ENCODE measurements at places on chromosomes 1 and 21. TPM values are rescaled to one million over a fixed set of nuclear protein-coding genes. Genes with fewer than 3 reads are reported as not detected.
A peak's percentile ranks its signal among the peaks of the same experiment; 100 is the strongest.

DNA sequence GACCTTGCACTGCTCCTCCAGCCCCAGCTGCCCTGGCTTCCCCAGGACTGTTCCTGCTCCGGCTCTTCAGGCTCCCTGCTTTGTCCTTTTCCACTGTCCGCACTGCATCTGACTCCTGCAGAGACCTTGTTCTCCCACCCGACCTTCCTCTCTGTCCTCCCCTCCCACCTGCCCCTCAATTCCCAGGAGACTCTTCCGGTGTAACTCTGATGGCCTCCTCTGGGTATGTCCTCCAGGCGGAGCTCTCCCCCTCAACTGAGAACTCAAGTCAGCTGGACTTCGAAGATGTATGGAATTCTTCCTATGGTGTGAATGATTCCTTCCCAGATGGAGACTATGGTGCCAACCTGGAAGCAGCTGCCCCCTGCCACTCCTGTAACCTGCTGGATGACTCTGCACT, 550 bp downstream of the ACKR1 start:
- no peak for DNase-seq

DNA sequence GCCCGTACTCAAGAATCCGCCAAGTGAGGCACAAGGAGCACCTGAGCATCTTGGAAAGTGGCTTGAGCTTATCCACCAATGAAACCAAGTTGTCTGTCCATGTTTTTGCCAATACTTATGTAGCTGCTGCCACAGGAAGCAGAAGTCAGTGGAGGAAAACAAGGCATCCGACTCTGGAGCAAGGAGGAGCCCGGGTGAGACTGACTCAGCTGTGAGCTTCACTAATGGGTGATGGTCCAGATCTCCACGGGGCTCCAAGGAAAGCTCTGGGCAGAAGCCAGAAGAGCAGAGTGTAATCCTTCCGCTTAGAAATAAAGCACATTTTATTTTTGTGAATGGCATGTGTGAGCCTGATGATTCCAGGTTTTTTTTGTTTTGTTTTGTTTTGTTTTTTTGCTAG, 12.3 kb upstream of the SSR2 start:
- no peak for DNase-seq

GRCh38 chr1:105632342-105633196, 1423.9 kb upstream of the PRMT6 start:
- DNase-seq, result no peak

- DNase-seq, result no peak
Observed at GRCh38 chr21:44357064-44357837, 3.8 kb downstream of the TRPM2 start.

DNA sequence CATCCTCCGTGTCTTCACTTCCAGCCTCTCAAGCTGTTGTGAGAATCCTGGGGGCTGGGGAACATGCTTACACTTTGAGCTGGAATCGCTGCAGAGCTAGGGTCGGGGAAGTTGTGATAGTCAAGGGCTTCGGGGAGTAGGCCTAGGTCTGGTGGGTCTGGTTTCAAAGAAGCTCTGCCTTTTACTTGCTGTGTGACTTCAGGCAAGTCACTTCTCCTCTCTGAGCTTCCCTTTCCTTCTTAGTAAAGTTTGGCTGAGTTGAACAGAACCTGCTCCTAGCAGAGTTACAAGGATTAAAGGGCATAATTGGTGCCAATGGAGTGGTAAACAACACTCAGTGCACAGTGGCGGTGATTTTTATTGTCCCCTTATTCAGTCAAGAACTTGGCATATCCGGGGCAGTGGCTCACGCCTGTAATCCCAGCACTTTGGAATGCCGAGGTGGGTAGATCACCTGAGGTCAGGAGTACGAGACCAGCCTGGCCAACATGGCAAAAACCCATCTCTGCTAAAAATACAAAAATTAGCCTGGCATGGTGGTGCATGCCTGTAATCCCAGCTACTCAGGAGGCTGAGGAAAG, 25.7 kb downstream of the ARHGEF19 start:
- DNase-seq, result no peak

DNA sequence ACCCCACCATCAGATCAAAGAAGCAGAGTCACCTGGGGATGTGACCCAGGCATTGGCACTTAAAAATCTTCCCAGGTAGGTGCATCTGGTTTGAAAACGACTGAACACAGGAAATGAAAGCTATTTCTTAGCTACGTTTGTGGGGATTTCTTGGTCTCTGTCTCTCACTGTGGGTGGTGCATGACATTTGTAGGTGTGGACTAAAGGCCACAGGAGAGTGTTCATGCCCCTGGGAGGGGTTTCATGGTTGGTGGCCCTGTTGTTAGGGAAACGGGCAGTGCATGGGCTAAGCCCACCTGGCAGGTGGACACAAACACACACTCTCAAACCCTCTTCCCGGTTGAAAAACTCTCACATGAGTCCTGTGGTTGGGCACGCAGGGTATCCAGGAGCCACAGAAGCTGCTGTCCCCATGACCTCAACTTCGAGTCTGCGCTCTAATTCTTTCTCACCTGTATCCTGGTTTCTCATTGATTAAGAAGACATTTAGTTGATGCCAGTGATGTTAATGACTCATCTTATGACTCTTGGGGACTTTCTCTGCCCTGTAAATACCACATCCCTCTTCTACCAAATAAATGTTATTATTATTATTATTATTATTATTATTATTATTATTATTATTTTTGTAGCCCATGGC, 119.4 kb downstream of the MRPS6 start:
- no peak for DNase-seq

GRCh38 chr1:220928320-220928719, 49.1 kb downstream of the HLX start:
- DNase-seq, result no peak

GRCh38 chr1:182235952-182236650, 155.5 kb downstream of the GLUL start:
- DNase-seq, result peak; percentile 49

- DNase-seq, result no peak
Observed at GRCh38 chr21:43370888-43371570, 55.9 kb downstream of the SIK1 start.

DNA sequence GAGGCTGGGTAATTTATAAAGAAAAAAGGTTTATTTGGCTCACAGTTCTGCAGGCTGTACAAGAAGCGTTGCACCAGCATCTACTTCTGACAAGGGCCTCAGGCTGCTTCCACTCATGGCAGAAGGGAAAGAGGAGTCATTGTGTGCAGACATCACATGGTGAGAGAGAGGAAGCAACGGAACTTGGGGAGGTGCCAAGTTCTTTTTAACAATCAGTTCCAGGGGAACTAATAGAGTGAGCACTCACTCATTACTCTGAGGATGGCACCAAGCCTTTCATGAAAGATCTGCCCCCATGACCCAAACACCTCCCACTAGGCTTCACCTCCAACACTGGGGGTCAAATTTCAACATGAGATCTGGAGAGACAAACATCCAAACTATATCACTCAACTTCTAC, 77.2 kb downstream of the DDAH1 start:
- no peak for DNase-seq

DNA sequence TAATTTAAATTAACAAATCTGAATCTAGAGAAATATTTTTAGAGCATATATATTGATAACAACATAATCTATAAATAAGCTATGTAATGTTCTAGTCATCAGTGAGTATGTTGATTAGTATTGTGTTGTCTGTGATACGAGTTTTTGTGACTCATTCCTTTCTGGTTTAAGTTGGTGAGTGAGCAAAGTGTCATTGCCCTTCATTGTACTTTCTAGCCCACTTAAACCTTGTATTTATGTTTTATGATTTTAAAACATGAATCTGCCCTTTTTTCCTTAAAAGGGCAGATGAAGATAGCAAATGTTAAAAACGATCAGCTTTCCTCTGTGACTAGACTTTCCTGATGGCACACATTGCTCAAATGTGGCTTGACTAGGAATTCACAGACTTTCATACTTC, 38.5 kb downstream of the MACO1 start:
- DNase-seq, result no peak

- no peak for DNase-seq
Observed at GRCh38 chr1:66930823-66931174, 6.0 kb downstream of the MIER1 start.

DNA sequence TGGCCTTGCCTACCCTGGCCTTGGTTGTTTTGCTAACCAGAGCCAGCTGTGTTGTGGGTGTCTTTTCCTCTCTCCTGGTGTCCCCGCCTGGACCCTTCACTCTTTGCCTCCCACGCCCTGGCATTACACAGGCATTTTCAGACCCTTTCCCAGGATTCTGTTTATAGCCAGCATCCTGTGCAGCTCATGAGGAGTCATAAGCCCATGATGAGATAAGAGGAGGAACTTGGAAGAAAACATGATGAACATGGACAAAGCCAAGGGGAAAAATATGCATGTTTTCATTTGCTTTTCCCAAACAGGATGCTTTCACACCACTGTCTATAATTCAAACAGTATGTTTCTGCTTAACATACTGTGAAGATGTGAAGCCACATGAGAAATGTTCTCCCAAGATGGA, 18.7 kb upstream of the WARS2 start:
- no peak for DNase-seq

DNA sequence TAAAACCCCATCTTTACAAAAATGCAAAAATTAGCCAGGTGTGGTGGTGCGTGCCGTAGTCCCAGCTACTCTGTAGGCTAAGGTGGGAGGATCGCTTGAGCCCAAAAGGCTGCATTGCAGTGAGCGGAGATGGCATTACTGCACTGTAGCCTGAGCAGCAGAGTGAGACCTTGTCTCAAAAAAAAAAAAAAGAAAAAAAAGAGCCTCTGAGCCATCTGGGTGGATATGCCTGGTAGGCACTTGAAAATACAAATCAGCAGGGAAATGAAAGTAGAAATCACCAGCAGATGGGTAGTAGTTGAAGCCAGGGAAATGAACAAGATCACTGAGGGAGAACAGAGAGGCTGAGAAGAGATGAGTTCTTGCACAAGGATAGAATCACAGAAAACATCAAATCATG, 131.0 kb upstream of the HMCN1 start:
- no peak for DNase-seq

DNA sequence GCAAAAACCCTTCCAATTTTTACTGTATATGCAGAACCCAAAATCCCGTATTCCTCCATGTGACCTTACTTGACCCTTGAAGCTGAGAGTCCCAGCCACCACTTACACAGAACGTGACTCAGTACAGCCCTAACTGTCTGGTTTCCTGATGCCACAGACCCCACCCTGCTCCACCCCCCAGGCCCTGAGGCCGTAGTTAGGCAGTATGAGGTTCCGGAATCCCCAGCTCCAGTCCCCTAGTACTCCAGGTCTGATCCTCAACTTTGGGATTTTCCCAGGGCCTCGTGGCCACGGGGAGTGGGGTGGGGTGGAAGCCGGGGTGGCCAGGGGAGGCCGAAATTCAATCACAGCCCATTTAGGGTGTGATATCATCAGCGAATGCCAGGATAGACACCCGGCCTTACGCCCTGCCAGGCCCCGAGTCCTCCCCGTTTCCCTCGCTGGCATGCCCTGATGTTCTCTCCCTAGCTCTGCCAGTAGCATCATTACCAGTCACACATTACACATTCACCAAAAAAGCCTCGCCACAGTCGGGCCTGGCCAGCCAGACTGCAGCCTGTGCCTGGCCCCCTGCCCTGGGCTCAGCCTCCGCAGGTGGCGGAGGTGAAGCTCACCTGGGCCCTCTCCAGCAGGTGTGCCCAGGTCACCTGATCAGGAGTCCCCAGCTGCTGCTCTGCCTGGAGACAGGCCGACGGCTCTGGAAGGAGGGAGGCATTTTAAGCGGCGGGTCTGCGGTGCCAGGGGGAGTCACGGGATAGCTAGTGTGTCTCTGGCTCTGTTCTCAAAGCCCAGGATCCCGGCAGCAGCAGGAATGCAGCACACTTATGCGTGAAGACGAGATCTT, 70.8 kb downstream of the SCCPDH start:
- no peak for DNase-seq

GRCh38 chr1:29986986-29987385, 736.4 kb downstream of the MATN1 start:
- DNase-seq, result no peak

DNA sequence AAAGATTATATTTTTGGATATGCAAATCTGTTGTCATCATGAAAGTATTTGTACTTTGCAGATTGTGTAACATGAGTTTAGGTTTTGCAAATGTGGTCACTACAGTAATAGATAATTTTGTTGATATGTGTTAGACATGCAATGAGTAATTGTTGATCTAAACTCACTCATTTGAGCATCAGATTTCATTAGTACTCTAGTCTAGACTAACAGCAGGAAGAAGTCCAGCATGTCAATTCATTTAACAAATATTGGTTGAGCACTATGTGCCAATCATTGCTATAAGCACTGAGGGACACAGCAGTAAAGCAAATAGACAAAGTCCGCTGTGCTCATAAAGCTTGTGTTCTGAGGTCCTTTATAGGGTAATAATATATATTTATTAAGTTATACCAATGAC, 350.0 kb downstream of the USP25 start:
- DNase-seq, result no peak

DNA sequence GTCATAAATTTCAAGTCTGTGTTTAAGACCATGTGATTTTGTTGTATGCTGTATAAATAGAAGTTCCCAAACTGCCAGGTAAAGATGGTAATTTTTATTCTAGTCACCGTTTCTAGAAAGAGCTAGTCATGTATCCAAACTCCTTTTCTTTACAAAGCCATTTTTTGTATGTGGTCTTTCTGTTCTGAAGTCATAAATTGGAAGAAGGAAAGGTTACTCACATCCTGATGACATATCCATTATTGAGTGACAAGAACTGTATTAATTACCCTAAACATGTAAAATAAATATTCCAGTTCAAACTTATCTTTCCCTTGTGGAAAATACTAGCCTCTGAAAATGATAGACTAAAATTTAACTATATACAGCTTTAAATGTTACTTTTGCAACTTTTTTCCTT, 104.7 kb downstream of the POFUT2 start:
- no peak for DNase-seq

DNA sequence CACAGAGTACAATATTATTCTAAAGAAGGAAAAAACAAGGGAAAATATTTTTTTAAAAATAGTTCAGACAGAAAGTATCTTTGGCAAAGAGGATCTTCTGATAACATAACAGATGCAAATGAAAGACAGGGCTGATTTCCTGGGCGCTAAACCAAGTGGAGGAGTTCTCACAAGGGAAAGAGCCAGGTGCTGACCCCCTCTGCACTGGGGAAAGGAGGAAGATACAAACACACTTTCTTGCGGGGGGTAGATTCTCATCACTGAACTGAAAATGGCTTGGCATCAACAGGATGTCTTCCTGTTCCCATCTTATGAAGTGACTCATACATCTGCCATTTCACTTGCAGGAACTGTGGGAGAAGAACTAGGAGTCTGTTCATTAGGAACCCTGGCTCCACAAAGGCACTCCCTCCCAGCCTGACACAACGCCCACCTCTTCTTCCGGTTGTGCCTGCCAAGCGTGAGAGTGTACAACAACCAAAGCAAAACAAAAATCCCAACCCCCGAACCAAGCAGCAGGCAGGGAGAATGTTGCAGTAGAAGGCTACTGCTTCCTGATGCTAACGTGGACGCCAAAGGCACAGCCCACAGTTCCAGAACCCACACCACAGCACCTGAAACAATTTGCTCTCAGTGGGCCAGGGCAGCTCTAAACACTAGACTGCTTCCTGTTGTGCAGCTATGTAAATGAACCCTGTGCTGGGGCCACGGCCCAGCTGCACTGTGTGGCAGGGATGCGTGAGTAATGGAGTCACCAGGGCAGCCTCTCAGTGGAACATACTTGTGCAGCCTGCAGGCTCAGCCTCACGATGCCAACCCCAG, 51.0 kb downstream of the GADD45A start:
- DNase-seq, result peak; percentile 75

TINAGL1 gene
- total RNA-seq, result 268 TPM

RAD54L gene
- total RNA-seq, result 0.48 TPM

FAM72A gene
- 1.2 TPM for total RNA-seq

FCAMR gene
- total RNA-seq, result not detected

PLA2G5 gene
- 56.7 TPM for total RNA-seq

CACNA1S gene
- not detected for total RNA-seq

CD5L gene
- total RNA-seq, result 4.9 TPM

TTC4 gene
- total RNA-seq, result 14.8 TPM

CFHR2 gene
- not detected for total RNA-seq
